ENCODE measurements at places on chromosomes 5 and 9.

GRCh38 chr9:135641745-135642144 is 2.4 kb upstream of the GLT6D1 start:
- peak; percentile 30 for DNase-seq

- DNase-seq = peak; percentile 78
Measured at GRCh38 chr9:124852829-124853531, at the start of gene WDR38. WDR38 (plus strand) TSS chr9:124853460; CDS start chr9:124853532, 72 bp downstream.

GRCh38 chr9:21078702-21079101 is 960 bp upstream of the IFNB1 start:
- DNase-seq = no peak

- no peak for DNase-seq
Measured at GRCh38 chr5:100852988-100853449, 50.1 kb downstream of the ST8SIA4 start.

GRCh38 chr9:119838210-119838609 is 469.0 kb upstream of the BRINP1 start:
- no peak for DNase-seq

DNA sequence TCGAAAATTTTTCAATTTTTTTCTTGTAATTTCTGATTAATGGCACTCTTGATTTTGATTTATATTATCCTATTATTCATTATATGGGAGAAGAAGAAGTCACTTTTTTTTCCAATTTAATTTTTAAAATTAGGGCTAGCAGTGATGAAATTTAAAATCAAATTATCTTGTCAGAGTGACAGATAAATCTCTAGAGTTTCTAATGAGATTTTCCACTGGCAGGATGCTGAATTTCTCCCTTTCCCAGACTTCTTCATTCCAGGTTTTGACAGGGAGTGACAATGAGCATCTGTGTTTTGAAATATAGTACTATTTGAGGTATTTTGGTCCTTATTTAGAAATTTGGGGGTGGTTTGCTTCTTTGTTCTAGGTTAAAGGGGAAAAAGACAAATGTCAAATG is 2274.1 kb downstream of the MAT2B start:
- DNase-seq = no peak

DNA sequence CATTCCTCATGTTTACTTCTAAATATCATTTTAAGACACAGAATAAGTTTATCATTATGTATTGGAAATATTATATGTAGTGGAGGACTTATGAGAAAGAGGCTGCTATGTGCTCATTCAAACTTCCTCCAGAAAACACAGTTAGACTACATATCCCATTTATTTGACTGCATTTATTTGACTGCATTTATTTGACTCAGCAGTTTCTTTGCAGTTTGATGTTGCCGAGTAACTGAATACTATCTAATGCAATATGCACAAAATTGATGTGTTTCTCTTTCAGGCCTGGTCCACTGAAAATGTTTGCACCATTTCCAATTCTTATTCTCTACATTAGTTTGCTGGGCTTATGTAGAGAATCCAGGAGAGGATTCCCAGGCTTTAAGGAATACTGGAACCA is 89.9 kb upstream of the FBN2 start:
- no peak for DNase-seq

- DNase-seq = no peak
Measured at GRCh38 chr5:43400082-43400481, 12.1 kb downstream of the CCL28 start.

DNA sequence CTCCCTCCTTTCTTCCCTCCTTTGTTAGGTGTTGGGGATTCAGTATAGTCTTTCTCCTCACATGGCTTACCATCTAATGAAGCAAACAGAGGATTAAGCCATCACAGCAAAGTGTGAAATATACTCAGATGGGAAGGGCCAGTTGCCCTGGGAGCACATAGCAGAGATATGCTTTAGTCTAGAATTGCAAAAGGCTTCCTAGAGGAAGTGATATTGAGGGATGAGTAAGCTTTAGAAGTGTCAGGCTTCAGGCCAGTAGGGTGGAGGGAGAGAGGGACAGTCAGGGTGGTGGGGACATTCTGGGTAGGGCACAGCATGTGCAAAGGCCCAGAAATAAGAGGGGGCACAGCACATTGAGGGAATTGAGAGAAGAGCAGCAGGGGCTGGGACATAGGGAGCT is 46.2 kb upstream of the GLRA1 start:
- DNase-seq = no peak

GRCh38 chr9:137156567-137157375 is 13.1 kb downstream of the LRRC26 start:
- no peak for DNase-seq
